ENCODE measurements at places on chromosomes 2 and 18. TPM values are rescaled to one million over a fixed set of nuclear protein-coding genes. Genes with fewer than 3 reads are reported as not detected.

DNA sequence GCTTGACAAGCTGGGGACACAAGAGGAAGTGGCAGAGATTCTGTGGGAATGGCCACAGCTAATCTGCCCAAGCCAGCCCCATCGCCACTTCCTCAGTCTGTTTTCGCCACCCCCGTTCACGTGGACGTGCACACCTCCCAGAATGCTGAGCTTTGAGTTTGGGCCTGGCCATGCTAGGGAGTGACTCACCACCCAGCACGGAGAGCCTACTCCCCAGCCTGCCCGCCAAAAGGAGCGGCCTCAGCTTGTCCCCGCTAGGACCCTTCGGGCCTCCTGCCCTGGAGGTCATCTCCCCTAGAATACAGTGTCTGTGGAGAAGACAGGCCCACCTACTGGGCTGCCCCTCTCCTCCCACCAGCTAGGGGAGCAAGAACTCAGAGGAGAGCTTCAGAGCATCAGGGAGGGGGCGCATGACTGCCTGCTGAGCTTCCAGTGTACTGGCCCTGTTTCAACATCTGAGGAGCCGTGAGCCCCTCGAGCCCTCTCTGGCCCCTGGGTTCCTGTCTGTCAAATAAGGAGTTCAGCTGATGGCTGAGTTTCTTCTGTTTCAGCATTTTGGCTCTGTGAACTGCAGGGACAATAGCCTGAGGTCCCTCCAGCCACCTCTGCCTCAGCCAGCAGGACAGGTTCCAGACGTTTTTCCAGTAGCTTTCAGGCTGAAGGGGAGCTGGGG lies 5.1 kb downstream of the SLC35F6 start:
- DNase-seq = peak; percentile 80

The IL18R1 gene
- total RNA-seq = under 0.01 TPM

DNA sequence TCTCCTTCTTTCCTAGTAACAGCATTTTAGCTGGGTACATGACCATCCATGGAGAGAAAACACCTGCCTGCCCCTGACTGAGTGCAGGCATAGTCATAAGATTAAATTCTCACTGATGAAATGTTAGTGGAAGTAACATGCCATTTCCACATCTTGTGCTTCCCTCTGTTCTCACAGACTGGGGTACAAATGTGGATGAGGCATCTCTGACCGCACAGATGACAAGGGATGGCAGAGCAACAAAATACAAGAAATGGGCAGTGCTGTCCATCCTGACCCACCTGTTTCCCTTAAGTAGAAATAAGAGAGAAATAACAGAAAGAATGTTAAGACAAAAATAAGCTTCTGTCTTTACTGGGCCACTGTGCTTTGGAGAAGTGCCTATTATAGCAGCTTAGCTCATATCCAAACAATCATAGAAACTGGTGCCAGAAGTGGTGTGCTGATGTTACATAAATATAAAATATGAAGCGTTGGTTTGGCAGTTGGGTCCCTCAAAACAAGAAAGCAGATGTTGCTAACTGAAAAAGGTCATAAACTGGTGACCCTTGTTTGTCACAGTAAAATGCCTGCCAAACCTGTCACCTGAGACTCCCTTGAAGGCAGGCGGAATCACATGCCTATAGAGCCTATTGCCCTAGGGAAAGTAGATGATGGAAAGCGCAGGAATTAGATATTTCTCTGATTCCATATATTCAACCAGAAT lies 72.4 kb upstream of the CCDC150 start:
- DNase-seq = no peak

GRCh38 chr2:6692056-6692455 lies 173.7 kb downstream of the CMPK2 start:
- no peak for DNase-seq

The ALPP gene
- not detected for total RNA-seq

DNA sequence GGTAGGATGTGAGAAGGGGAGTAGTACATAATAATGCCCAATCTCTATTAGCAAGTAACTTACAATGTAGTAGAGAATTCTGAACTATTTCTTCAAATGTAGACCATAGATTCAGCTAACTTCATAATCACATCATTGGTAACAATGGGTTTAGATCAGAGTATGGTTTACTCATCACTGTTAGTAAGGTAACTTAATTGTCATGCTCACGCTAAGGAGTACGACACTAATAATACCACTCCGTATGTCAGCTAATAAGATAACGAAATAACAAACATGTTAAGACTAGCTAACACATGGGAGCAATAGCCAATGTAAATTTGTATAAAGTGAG lies 56.4 kb upstream of the CCDC141 start:
- DNase-seq = no peak

- DNase-seq = no peak
These were observed 37.5 kb downstream of the MAP4K3 start for GRCh38 chr2:39399570-39399969.

The SERPINB7 gene
- not detected for total RNA-seq

The CFAP221 gene
- 5.6 TPM for total RNA-seq
